ENCODE measurements at places on chromosomes 6 and 20.

DNA sequence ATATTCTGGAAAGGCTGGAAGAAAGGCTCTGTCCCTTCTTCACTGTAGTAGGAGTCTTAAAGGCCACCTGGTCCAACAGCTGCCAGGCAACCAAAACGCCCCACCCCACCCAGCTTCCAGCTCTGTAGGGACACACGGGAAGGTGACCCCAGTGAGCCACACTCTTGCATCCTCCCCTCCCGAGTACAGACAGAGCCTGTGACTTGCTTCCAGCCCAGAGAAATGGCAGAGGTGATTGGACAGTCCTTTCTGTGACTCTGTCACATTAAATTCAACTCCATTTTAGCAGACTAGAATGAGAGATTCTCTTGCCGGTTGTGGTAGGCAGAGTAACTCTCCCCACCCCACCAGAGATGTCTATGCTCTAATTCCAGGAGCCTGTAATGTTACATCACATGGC lies 226.2 kb upstream of the ARID1B start:
- DNase-seq: no peak

DNA sequence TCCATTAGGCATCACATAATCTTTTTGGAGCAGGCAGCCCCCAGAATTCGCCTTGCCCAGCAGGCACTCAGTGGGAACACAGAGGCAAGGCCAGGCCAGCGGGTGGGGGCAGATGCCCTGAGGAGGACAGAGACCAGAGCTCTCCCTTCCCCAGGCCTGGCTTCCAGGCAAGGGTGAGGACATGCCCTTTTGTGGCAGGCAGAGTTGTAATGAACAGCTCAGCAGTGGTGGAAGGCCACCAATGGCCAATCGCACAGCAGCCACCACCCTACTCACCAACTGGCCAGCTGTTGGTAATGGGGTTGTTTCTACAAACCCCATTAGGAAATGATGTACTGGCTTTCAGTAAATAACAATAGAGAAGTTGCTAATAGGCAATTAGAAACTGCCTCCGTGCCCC lies 15.4 kb upstream of the DDO start:
- no peak for DNase-seq

DNA sequence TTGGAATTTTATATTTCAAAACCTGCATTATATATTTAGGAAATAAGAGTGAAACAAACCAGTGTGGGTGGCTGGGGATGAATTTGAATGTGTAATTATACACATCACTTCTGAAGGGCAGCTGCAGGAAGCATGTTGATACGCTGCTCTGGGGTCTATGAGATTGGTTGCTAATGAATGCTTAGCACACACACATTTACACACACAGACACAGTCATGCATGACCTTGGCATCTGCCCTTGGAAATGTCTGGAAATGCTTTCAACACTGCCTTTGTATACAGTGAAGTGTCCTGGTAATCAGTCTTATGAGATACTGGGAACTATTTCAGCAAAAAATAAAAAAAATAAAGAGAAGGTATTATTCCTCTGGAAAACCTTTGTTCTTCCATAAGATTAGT lies 83.4 kb downstream of the ELOVL4 start:
- no peak for DNase-seq

GRCh38 chr20:60750909-60751308 lies 501.2 kb upstream of the CDH4 start:
- no peak for DNase-seq

DNA sequence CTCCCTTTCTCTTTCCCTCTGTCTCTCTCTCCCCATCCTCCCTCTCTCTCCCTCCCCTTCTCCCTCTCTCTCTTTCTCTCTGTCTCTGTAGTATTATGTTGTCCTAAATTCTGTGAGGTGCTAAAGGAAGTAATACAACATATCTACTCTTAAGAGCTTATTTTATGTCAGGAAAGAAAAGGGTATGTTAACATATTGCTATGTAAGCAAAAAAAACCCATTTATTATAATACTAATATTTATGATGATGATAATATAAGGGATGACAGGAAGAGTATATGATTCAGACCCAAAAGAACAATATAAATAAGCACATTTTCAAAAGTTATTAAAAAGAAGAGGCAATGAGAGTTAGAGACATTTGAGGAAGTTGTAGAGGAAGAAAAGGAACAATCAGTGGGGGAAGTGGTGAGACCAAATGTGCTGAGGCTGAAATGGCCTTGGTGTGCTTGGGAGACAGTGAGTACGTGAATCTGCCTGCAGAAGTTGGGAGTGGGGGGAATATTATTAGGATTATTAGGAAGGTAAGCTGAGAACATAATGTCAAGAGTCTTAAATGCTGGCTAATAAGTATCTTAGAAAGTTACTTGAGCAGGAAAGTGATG lies 303.6 kb upstream of the FERMT1 start:
- no peak for DNase-seq

GRCh38 chr6:105482921-105483320 lies 80.0 kb upstream of the PREP start:
- no peak for DNase-seq

Measured in EL (cell line).